CD4-positive, alpha-beta T cell treated with Interleukin-15 for 1 hour (primary cell): ENCODE measurements at places on chromosomes 13 and 19.

DNA sequence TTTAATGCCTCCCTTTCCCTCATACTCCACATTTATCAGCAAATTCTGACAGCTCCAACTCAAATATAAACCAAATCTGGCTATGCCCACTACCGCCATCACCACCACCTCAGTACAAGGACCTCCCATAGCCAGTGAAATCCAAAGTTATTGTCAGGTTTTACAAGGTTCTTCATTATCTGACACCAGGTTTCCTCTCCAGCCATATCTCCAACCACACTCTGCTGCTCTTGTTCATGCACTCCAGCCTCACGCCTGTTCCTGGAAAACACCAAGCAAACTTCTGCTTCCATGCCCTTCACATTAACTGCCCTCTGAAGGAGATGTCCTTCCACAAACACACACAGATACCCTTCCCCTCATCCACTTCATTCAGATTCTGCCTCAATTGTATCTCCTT lies 102.2 kb upstream of the MIR17HG start:
- DNase-seq = no peak

DNA sequence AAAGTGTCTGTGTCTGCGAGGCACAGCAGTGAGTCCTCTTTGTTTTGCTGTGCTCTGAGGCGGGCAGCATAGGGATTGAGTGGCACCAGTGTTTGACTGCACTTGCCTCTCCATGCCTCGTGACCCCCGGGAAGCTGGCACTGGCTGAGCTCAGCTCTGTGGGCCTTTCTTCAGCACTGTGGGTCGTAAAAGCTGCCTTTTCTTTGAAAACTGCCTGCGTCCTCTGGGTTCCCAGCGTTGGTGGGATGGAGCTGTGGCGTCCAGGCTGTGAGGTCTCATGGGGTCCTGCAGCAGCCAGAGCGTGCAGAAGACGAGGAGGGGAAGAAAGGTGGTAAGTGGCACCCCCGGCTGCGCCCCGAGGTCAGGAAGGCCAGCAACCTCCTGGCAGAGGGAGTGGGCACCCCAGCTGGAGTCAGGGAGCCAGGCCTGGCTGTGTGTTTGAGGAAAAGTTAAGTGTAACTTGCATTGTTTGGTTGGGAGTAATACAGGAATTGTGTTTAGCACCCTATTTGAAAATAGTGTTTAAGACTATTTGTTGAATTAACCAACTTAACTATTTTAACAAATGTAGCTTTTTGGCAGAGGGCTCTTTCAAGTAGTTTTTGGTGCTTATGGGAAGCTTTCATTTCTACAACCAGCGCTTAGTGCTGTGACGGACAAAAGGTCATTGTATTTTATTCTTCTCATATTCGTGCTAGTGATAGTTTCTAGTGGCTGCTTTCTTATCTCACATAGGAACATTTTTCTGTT lies 79.3 kb upstream of the TEX29 start:
- no peak for DNase-seq

- peak; percentile 86 for DNase-seq
Observed at GRCh38 chr19:42108527-42109389, 23.5 kb downstream of the POU2F2 start.

GRCh38 chr13:98446234-98446621 lies 130.7 kb downstream of the STK24 start:
- DNase-seq = no peak

GRCh38 chr19:4016486-4016885 lies 8.9 kb downstream of the PIAS4 start:
- no peak for DNase-seq

DNA sequence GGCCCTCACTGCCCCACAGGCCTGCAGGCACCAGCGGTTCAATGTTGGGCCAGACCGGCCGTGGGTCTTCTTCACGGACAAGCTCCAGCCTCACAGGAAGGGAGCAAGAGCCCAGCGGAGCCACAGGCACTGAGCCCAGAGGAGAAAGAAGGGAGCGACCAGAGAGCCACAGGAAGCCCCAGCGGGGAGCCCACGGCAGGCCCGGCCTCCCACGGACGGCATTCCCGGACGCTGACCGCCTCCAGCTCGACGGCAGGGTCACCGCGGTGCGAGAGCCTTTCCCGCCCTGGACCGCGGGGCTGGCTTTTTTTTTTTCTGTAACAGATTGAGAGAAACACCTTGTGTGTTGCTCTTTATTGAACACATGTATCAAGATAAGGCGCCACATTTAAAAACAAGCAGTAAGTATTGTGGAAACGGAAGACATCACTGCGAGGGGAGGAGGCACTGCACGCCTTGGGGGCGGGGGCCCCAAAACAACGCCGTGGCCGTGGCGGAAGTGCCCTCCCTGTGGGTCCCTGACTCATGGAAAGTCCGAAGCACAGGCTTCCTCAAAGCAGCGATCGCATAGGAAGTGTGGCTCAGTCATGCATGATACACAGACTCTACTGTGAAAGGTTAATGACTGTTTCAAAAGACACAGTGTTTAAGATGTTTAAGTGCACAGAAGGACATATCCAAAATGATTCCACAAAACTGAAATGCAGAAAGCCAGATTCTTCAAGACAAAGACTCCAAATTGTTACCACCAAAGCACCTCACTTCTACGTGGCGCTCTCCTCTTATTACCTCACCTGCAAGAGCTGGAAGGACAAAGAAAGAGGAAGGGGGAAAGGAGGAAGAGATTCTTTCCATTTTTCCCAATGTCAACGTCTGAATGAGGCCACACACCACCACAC lies 3.5 kb downstream of the RASA3 start:
- peak; percentile 91 for DNase-seq

DNA sequence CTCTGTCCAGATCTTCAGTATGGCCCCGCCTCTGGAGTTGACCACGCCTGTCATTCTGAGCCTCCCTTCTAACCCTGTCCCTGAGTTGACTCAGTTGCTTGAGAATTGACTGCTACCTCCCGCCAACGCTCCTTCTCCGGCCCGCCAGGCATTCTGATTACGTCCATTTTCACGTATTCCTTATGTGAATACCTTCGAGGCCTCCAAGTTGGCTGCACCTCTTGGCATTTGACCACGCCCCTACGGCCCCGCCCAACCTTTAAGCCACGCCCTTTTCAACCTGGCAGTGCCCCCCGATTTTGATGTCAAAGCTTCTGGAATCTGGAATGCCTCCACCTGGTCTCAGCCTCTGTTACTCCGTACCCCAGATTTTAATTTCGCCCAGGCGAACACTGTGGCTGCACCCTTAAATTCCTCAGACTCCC lies 1.7 kb upstream of the EML2 start:
- DNase-seq = no peak

GRCh38 chr19:49486710-49487276 lies 615 bp upstream of the RPL13A start:
- DNase-seq = no peak

DNA sequence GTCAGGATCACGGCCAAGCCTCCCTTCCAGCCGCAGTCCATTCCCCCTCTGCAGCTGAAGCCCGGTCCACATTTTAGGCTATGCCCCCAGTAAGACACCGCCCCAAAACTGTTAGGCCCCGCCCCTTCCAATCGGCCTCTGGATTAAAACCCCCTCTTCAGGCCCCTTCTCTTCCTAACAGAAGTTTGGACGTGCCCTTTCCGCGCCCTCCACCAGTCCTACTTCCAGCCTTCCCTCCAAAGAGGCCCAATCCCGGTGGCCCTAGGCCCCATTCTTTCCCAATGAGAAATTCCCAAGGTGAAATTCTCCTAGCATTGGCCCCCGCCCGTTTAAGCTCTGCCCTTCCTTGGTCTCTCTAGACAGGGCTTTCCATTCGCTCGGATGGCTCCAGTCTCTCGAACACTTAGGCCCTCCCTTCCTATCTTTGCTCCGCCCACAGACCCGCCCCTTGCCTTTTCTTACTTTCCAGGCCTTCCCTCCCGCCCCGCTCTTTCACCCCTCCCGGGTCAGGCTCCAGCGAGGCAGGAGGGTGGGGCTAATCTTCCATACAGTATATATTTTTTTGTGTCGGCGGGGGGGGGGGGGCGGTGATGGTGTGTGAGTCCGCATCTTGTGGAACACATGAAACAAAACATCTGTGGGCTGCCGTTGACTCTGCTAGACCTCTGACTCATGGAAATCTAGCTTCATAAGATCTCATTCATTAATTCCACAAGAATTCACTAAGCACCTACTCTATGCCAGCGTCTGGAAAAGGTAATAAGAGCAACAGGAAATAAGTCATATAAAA lies 13.6 kb downstream of the LTBP4 start:
- peak; percentile 71 for DNase-seq

DNA sequence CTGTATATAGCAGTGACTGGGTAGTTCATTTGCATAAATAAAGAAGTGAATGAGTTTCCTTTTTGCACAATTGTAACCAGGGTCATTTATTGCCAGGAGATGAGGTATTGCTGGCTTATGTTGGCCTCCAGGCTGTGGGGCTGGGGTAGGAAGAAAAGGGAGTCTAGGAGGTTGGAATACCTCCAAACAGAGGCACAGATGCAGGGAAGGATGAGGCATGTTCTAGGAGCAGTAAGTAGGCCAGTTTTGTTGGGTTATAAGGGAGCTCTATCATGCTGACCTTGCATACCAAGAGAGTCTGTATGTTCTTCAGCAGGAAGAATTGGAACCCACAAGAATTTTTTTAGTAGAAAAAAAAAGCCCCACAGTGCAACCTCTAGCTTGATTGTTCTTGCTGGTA lies 17.2 kb upstream of the CYSLTR2 start:
- DNase-seq = no peak

DNA sequence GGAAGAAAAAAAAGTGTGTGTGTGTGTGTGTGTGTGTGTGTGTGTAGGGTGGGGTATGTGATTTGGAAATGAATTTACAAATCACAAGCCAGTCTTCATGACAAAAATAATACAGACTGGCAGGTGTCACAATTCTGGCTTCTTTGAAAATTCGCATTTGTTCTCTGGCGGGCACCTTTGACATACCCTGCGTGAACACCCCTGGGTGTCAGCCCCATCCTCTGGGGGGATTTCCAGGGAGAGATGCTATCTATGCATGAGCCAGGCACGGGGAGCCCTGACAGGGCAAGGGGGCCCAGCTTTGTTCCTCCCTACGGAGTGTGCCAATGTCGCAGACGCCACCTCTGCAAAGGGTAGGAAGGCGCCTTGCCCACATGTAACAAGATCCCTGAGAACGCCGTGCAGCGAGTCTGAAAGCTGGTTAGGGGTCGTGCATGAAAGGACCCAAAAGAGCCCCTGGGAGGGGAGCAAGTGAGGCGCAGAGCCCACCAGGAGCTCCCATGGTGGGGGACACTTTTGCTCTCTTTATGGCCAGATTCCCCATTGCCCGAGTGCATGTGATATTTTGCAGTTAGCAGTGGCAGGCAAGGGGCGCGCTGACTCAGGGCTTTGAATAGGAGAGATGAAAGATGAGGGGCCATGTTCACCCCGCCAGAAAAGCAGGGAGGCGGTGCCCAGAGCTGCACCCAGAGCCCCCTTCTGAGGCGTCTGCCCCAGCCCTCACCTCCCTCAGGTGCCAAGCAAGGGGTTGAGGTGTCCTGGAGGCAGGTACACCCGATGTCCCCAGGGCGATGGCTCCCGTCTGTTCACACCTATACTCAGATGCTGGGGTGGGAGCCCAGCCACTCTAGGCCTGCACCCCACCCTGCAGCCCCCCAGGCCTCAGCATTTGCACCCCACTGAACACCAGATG lies 45.3 kb downstream of the KLF2 start:
- DNase-seq = peak; percentile 90

- DNase-seq = no peak
Observed at GRCh38 chr13:75787249-75787928, 151.3 kb downstream of the LMO7 start.

- DNase-seq = no peak
Observed at GRCh38 chr13:24557081-24557480, 44.5 kb upstream of the PARP4 start.

DNA sequence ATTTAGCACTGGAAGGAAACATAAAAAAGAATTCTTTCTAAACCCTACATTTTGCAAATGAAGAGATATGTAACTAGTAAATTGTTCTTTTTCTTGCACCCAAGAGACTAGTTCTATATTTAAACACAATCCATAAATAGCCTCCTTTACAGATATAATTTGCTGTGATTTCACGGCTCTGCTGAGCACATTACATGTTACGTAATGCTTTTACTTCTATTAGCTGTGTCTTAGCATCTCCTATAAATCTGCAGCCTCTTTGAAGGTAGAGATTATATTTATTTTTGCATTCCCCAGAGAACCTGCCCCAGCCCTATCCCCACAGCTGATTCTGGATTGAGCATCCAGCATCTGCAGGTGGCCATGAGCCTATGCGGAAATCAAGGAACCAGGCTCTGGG lies 32.2 kb downstream of the LACC1 start:
- DNase-seq = no peak

GRCh38 chr19:4694211-4694987 lies 24.3 kb upstream of the MYDGF start:
- no peak for DNase-seq

GRCh38 chr13:112475889-112476288 lies 99.7 kb downstream of the SPACA7 start:
- DNase-seq = no peak

DNA sequence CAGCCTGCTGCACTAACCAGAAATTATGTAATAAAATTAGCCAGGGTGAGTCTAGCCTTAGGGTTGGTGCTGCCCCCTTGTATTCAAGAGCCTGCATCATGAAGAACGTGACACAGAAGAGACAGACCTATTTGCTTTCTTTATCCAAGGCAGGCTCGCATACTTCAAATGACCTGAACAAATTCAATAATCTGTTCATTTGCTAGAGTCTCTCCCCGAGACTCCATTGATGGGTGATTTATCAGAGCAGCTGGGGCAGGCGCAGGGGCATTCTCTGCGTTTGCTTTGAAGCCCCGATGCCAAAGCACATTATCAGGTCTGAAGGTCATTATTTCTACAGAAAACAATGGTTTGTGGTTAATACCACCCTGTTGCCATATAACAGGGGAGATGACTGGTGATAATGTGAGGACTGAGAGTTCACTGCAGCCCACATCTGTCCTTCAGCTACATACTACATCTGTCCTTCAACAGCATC lies 520.3 kb downstream of the DIAPH3 start:
- no peak for DNase-seq

DNA sequence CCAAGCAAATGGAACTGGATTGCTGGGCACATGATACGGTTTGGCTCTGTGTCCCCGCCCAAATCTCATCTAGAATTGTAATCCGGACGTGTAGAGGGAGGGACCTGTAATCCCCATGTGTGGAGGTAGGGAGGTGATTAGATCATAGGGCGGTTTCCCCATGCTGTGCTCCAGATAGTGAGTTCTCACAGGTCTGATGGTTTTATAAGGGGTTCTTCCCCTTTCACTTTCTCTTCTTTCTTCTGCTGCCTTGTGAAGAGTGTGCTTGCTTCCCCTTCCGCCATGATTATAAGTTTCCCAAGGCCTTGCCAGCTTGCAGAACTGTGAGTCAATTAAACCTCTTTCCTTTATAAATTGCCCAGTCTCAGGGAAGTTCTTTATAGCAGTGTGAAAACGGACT lies 32.6 kb upstream of the MTIF3 start:
- DNase-seq = peak; percentile 77

GRCh38 chr13:29749401-29750182 lies 100.8 kb downstream of the UBL3 start:
- no peak for DNase-seq

GRCh38 chr19:17772172-17772571 lies 20.9 kb downstream of the FCHO1 start:
- no peak for DNase-seq

- no peak for DNase-seq
Observed at GRCh38 chr19:262125-262524, 29.1 kb downstream of the PLPP2 start.
